Stimulated activated CD8-positive, alpha-beta memory T cell treated with anti-CD3 and anti-CD28 coated beads, Interleukin-4, amount 100 ng/mL, for 1 hour (primary cell): ENCODE measurements at places on chromosomes 12 and 14.

DNA sequence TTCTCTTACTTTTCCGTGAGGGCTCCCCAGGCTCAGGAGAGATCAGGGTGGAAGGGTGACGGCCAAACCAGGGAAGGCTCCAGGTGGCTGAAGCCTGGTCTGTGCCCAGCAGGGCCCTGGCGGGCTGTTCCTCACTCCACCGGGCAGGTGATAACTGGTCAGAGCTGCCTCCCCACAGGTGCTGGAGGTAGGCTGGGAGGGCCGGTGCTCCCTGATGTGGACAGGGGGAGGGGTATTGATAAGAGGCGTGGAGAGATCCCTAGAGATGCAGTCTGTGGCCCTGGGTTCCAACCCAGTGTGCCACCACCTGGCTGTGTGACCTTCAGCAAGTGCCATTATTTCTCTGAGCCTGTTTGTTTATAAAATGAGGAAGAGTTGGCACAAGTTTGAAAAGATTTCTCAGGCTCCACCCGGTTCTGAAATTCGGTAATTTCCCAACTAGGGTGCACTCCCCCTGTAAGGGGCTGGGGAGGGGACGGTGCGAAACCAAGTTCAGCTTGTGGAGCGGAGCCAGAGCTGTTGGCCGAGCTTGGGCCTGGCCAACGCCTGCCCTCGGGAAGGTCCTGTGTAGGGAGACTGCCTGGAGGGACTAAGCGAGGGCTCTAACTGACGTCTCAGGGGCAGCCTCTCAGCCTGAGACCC is 1.0 kb upstream of the NR4A1 start:
- DNase-seq, result peak; percentile 20

- no peak for DNase-seq
Observed at GRCh38 chr12:104454997-104455396, 1.8 kb upstream of the CHST11 start.

- DNase-seq, result no peak
Observed at GRCh38 chr14:92105893-92106142, 564 bp downstream of the ATXN3 start.

DNA sequence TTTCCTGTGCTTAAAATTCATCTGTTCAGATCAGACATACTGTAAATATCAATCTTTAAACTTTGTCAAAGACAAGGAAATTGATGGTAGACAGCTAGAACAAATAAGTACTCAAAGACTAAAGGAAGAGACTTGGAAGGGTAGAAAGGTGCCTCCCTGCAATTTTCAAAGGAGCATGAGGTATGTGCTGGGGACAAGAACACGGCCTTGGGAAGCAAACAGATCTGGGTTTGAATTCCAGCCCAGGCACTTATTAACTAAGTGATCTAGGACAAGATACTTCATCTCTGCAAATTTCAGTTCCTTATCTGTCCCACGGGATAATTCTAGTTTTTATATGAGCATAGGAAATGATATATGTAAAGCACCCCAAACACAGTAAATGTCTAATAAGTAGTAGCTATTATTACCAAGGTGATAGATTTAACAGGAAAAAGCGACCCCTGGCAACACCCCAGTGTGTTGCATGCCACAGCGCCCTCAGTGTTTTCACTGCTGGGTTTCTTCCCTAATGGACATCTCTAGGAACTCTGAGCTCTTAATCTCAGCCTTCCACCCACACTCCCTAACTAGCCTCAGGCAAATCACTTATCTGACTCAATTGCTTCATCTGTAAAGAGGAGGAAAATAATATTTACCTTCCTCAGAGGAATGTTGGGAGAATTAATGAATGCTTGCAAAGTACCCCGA is 44.7 kb upstream of the BMP4 start:
- DNase-seq, result no peak

- no peak for DNase-seq
Observed at GRCh38 chr14:70069186-70069585, 119.6 kb downstream of the SLC8A3 start.

GRCh38 chr14:83825843-83826242 is 1704.1 kb upstream of the FLRT2 start:
- DNase-seq, result no peak

DNA sequence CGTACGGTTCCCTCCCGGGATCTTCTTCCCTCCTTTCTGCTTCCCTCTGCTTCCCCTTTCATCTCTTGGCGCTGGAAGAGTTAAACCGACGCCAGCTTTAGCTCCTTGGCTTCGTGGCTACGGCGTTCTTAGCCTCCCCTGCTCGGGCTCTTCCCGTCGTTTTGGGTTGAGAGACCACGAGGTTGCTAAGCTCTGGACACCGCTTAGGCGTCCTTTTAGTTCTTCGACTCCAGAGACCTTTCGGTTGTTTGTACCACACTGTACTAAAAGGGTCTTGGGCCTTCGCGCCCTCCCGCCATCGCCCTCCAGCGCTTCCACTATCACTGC is 545 bp downstream of the CPSF2 start:
- no peak for DNase-seq
